ENCODE measurements at places on chromosomes 1 and 21.

GRCh38 chr1:23533246-23534023, 2.4 kb upstream of the E2F2 start:
- no peaks in the 10 kb centered on the region for H3K27me3 ChIP-seq
- H3K4me1 ChIP-seq = peaks cover 17% of the 10 kb centered on the region
- peak overlapping the region; percentile 31 for H3K27ac ChIP-seq

- H3K27ac ChIP-seq = no peak overlapping the region
- H3K36me3 ChIP-seq = no peaks in the 10 kb centered on the region
- H3K4me3 ChIP-seq = no peak overlapping the region
- H3K4me1 ChIP-seq = no peaks in the 10 kb centered on the region
- DNase-seq = no peak
- H3K27me3 ChIP-seq = peaks cover 14% of the 10 kb centered on the region
These were observed 87.6 kb downstream of the GLIS1 start for GRCh38 chr1:53651356-53651755.

DNA sequence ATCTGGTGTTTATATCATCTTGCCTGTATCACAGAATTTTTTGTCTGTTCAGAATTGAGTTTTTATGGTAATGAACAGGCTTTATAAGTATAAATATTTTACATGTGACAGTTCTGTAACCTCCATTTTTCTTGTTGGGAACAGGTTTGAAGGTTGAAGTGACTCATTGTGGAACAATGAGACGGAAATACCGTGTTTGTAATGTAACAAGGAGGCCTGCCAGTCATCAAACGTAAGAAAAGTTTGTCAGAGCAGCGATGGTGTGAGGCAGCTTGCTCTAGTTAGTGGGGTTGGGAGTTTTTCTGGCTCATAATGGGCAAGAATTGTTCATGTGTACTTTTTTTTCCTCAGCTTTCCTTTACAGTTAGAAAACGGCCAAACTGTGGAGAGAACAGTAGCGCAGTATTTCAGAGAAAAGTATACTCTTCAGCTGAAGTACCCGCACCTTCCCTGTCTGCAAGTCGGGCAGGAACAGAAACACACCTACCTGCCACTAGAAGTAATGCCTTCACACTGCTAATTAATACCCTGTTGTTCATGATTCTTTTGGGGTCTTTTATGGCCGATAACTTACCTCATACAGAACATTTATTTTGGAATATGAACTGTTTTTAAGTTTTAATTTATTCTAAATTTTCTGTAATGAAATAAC, 75.2 kb upstream of the TEKT2 start:
- no peaks in the 10 kb centered on the region for H3K4me1 ChIP-seq
- no peaks in the 10 kb centered on the region for H3K36me3 ChIP-seq
- H3K4me3 ChIP-seq = no peak overlapping the region
- no peaks in the 10 kb centered on the region for H3K27me3 ChIP-seq
- H3K27ac ChIP-seq = no peak overlapping the region
- DNase-seq = no peak

DNA sequence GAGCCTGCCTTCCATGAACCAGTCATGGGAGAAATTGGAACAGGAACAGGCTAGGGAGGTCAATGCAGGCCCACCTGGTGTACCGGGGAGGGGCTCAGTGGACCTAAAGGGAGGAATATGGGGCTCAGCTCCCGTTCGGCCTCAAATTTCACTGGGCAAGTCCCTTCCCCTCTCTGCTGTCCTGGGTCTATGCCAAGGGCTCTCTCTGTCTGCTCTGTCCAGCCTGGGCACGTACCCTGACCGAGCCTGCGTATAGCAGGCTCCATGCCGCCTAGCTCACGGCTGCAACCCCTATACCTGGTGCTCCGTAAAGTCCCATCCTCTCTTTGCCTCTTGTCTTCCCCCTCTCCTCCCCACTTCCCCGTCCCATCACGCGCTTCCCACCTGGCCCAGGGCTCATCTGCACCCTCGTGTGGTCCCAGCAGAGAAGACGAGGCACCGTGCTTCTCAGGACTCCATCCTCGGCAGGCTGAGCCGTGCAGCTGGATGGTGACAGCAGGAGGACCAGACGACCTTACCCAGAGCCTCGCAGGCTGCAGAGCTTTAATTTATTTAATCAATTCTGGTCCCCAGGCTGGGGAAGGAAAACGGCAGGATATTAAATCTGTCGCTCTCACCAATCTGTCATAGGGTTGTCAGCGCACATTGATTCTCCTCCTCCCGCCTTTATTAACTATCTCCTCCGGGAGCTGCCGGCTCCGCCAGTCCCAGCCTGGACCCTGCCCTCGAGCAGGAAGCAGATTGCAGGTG, 25.0 kb upstream of the DISP3 start:
- no peak for DNase-seq
- H3K36me3 ChIP-seq = no peaks in the 10 kb centered on the region
- H3K4me1 ChIP-seq = peaks cover 22% of the 10 kb centered on the region
- no peaks in the 10 kb centered on the region for H3K27me3 ChIP-seq
- H3K4me3 ChIP-seq = no peak overlapping the region
- no peak overlapping the region for H3K27ac ChIP-seq

- DNase-seq = no peak
- no peak overlapping the region for H3K27ac ChIP-seq
- peaks cover 2% of the 10 kb centered on the region for H3K4me1 ChIP-seq
These were observed 1269.6 kb upstream of the ADGRL2 start for GRCh38 chr1:80531182-80531581.

DNA sequence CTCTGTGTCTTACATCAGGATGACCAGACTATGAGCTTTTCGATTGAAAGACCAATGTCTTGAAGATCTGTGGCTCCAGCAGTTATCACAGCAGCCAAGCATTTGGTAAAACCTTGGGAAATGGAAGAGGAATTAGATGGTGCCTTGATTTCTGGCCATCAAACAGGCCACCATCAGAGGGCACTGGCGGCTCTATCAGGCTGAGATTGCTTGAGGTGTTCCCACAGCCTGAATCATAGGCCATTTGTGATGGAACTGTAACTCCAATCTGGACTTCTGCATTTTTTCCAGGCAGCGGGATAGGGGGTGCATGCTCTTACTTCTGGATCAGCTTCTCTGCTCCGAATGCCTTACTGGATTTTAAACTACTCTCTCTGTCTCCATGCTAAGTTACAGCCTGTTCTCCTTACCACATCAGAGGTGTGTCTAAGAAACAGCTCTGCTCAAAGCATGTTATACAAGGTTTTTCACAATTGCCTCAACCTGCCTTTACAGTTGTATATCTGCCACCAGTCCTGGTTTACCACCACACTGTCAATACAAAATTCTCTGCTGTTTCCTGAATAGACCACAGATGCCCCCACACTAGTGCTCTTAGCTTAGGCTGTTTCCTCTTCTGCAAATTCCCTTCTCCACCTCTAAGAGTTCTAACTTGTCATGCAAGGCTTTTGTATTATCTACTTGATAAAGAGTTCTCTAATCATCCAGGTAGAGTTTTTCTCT, 180.9 kb downstream of the PTGER3 start:
- no peak for DNase-seq
- H3K36me3 ChIP-seq = no peaks in the 10 kb centered on the region
- H3K4me1 ChIP-seq = peaks cover 18% of the 10 kb centered on the region
- no peak overlapping the region for H3K27ac ChIP-seq
- no peak overlapping the region for H3K4me3 ChIP-seq

- DNase-seq = no peak
- no peak overlapping the region for H3K4me3 ChIP-seq
- H3K27me3 ChIP-seq = no peaks in the 10 kb centered on the region
- H3K36me3 ChIP-seq = peaks cover 6% of the 10 kb centered on the region
- H3K27ac ChIP-seq = no peak overlapping the region
- no peaks in the 10 kb centered on the region for H3K4me1 ChIP-seq
These were observed 88.2 kb downstream of the NTPCR start for GRCh38 chr1:233038581-233038980.

DNA sequence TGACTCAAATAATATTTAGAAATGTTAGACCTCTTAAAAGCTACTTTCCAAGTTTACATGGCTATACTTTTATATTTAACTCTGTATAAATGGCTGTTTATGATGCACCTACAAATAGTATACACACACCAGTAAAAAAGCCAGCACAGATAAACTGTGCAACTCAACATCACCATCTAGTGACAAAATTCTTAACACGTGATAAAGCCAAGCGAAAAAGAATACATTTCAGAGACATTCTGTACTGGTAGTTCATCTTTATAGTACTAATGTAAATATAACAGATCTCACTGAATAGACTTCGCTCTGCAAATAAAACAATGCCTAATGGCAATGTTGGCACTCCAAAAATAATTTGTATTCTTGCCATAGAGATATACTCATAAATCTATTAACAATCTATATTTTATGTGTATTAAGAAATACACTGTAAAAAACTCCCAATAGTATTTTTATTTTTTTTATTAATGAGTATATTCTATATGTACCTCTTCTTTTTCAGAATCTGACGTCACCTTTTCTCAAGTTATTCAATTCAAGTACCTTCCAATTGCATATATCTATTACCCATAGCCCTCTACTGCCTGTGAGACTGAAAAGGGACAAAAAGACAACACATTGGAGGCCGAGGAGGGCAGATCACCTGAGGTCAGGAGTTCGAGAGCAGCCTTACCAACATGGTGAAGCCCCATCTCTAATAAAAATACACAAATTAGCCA, 100.2 kb downstream of the DPYD start:
- no peak overlapping the region for H3K27ac ChIP-seq
- H3K27me3 ChIP-seq = no peaks in the 10 kb centered on the region
- H3K4me1 ChIP-seq = no peaks in the 10 kb centered on the region
- H3K4me3 ChIP-seq = no peak overlapping the region

GRCh38 chr1:46611691-46612221, 4.9 kb downstream of the MOB3C start:
- H3K36me3 ChIP-seq = peaks cover 42% of the 10 kb centered on the region
- H3K27ac ChIP-seq = no peak overlapping the region
- H3K27me3 ChIP-seq = no peaks in the 10 kb centered on the region
- H3K4me3 ChIP-seq = no peak overlapping the region
- DNase-seq = no peak

- peaks cover 21% of the 10 kb centered on the region for H3K36me3 ChIP-seq
- H3K27ac ChIP-seq = no peak overlapping the region
- no peak for DNase-seq
These were observed 61.6 kb downstream of the CD46 start for GRCh38 chr1:207813512-207813881.

DNA sequence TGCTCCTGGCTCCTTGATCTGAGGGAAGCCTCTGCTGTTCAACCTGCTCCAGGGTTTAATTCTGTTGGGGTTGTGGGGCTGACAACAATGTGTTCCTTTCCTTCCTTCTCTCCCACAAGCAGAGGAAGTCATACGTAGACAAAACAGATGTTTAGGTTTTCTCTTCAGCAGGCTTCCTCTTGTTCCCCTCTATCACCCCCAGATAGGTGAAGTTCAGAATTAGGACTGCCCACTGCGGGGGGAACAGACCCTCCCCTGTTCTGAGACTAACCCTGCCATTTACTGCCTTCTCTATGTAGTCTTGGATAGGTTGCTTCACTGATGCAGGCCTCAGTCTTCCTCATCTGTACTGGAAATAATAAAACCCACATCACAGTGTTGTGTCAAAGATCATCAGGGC, 30.0 kb upstream of the NRDC start:
- H3K4me1 ChIP-seq = peaks cover 6% of the 10 kb centered on the region
- no peak for DNase-seq
- peaks cover 2% of the 10 kb centered on the region for H3K27me3 ChIP-seq
- H3K27ac ChIP-seq = no peak overlapping the region

- peak overlapping the region; percentile 84 for H3K27ac ChIP-seq
- H3K4me3 ChIP-seq = no peak overlapping the region
- no peak for DNase-seq
- peaks cover 89% of the 10 kb centered on the region for H3K4me1 ChIP-seq
- H3K36me3 ChIP-seq = peaks cover 21% of the 10 kb centered on the region
These were observed 82.8 kb downstream of the CD247 start for GRCh38 chr1:167435484-167435883.

GRCh38 chr1:79903321-79903720, 896.8 kb upstream of the ADGRL4 start:
- H3K36me3 ChIP-seq = no peaks in the 10 kb centered on the region
- H3K4me3 ChIP-seq = no peak overlapping the region
- H3K4me1 ChIP-seq = no peaks in the 10 kb centered on the region

- DNase-seq = no peak
- no peaks in the 10 kb centered on the region for H3K27me3 ChIP-seq
- no peak overlapping the region for H3K27ac ChIP-seq
These were observed 13.9 kb upstream of the RERE start for GRCh38 chr1:8831340-8831739.

DNA sequence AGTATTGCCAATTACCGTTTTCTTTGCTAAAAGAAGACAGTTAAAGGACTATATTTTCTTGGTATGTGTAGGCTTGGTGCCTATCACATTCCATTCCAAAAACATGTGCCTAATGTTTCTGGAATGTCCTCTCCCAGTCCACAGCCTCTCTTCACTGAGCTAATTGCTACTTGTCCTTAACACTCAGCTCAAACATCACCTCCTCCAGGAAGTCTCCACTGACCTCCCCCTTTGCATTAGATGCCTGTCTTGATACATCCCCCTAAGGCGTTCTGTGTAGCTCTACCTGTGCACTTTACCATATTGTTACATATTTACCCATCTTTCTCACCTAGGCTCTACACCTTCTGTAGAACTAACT, 195.6 kb upstream of the CAMK1G start:
- no peak overlapping the region for H3K27ac ChIP-seq
- no peak overlapping the region for H3K4me3 ChIP-seq
- H3K27me3 ChIP-seq = no peaks in the 10 kb centered on the region
- no peaks in the 10 kb centered on the region for H3K4me1 ChIP-seq
- no peaks in the 10 kb centered on the region for H3K36me3 ChIP-seq

GRCh38 chr1:212106286-212106792, 70.8 kb downstream of the DTL start:
- H3K4me3 ChIP-seq = no peak overlapping the region
- no peak for DNase-seq
- H3K36me3 ChIP-seq = no peaks in the 10 kb centered on the region
- H3K4me1 ChIP-seq = peaks cover 36% of the 10 kb centered on the region
- H3K27me3 ChIP-seq = no peaks in the 10 kb centered on the region

- peak; percentile 84 for DNase-seq
- peaks cover 18% of the 10 kb centered on the region for H3K4me1 ChIP-seq
- peak within 1 kb of the TSS; percentile 50 for H3K27ac ChIP-seq
- H3K4me3 ChIP-seq = peak within 1 kb of the TSS; percentile 74
These were observed at the start of gene VAMP3 for GRCh38 chr1:7770997-7771822. Gene VAMP3, plus strand, starts transcription at chr1:7771296. Its CDS starts 88 bp downstream, at chr1:7771384.

GRCh38 chr1:213651077-213651476, 336.7 kb upstream of the PROX1 start:
- no peak for DNase-seq
- H3K4me3 ChIP-seq = no peak overlapping the region
- peaks cover 3% of the 10 kb centered on the region for H3K27me3 ChIP-seq
- H3K36me3 ChIP-seq = no peaks in the 10 kb centered on the region
- H3K27ac ChIP-seq = no peak overlapping the region

GRCh38 chr1:160862203-160863060, at the start of gene CD244:
Gene CD244, minus strand, starts transcription at chr1:160862887. Its CDS starts 210 bp downstream, at chr1:160862677.
- peak; percentile 58 for DNase-seq
- H3K27ac ChIP-seq = peak within 1 kb of the TSS; percentile 64
- H3K27me3 ChIP-seq = no peaks in the 10 kb centered on the region
- no peaks in the 10 kb centered on the region for H3K36me3 ChIP-seq

Measured in T-cell (primary cell).